ENCODE measurements at places on chromosomes 5 and 9.

DNA sequence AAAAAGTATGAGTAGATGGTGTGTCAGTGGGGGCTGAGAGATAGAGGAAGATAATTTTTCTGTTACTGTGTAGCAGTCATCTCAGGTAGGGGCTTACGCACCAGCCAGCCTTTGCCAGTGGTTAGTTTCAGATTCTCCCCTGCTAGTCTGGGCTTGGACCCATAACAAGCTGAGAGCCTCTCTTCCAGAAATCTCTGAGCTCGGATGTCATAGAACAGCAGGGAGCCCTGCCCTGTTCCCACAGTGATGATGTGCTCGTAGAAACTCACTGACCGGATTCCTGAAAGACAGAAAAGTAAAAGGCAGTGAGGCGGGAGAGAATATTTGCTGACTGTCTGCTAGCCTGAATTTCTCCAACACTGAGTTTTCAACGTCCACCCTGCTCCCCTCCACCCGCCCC, 37.2 kb downstream of the DCAF12 start:
- no peak for DNase-seq

GRCh38 chr5:60257596-60258271, 364.2 kb upstream of the PDE4D start:
- DNase-seq, result no peak

DNA sequence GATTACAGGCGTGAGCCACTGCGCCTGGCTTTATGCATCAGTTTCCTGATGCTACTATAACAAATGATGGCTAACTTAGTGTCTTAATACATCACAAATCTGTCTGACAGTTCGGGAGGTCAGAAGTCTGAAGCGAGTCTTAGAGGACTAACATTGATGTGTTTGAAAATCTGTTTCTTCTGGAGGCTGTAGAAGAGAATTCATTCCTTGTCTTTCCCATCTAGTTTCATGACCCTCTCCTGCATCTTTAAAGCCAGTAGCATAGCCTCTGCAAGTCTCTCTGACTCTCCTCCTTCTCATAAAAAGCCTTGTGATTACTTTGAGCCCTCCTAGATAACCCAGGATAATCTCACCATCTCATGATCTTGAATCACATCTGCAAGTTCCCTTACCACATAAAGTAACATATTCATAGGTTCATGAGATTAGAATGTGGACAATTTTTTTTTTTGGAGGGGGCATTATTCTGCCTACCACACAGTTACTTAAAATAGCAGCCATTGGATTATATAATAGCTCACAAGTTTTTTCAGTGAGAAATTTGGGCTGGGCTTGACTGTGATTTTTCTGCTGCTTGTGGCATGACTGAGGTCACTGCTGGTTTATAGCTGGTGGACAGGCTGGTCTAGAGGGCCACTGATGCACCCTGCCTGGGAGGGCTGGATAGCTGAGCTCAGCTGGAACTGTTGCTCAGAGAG, 134.8 kb downstream of the FBXL7 start:
- no peak for DNase-seq

- DNase-seq, result no peak
These were observed 42.5 kb upstream of the MYOT start for GRCh38 chr5:137825165-137825564.

- DNase-seq, result no peak
These were observed 46.6 kb downstream of the OSMR start for GRCh38 chr5:38892363-38892762.

Measured in CD4-positive, alpha-beta T cell treated with Interleukin-17A for 1 hour (primary cell).